AG10803 (cell line): ENCODE measurements at places on chromosomes 1 and 21.

- DNase-seq = peak; percentile 50
Measured at GRCh38 chr1:8259498-8260290, 58.2 kb upstream of the SLC45A1 start.

- no peak for DNase-seq
Measured at GRCh38 chr1:30684881-30685795, 38.2 kb downstream of the MATN1 start.

DNA sequence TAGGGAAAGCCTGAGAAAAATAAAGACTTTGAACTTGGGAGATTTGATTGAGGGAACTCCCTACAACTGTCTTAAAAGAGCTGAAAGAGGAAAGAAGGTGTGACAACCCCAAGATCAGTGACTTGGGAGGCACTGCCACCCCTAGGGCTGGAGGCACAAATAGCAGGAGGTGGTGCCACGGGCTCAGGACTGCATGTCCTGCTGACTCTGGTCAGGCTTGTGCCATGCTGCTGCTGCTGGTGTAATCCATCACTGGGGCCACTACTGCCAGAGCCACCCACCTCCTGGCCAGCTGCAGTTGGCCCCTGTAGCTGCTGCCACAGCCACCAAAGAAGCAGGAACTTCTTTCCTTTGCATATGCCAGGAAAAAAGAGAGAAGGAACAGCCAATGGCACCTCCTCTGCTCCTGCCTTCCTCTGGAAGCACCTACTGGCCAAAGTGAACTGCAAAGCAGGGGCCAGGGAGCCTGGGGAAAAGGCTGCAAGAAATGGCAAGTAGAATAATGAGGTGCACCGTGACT is 730.3 kb downstream of the PTPRU start:
- no peak for DNase-seq

GRCh38 chr1:59497616-59498015 is 200.7 kb downstream of the FGGY start:
- no peak for DNase-seq

GRCh38 chr1:15433471-15433870 is 4.8 kb upstream of the CTRC start:
- no peak for DNase-seq

GRCh38 chr21:32955311-32956060 is 70.2 kb upstream of the OLIG2 start:
- DNase-seq = no peak

DNA sequence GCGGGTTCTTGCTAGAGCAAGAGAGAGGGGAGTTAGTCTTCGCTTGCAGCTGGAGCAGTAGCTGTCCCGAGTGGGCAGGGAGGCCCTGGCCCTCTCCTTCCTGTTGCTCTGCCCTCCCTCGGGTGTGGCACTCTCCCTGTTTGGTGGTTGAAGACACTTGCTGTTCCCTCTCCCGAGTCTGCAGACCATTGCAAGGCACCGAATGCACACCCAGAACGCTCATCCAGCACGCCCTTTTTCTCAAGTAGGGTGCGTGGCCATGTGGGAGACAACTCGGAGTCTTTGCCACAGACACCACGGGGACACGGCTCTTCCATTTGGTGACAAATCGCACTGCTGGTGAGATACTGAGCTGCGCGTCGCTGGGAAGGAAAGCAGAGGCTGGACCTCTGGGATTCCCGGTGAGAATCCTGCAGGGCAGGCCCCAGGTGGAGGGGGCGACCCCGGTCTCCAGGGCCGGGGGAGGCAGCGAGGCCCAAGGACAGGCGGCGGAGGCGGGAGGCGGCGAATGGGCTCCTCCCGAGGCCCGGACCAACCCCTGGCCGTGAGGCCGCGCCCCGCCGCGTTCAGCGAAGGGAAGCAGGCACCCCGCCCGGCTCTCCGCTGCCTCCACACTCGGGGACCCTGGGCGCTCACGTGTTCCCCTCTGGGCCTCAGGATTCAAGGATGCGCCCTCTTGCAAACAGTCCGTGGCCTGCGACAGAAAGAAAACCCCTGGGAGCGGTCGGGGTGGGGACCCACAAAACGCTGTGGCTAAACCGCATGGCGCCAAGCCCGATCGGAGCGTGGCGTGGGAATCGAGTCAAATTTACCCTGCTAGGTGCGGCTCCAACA is 10.4 kb upstream of the TMEM200B start:
- no peak for DNase-seq

DNA sequence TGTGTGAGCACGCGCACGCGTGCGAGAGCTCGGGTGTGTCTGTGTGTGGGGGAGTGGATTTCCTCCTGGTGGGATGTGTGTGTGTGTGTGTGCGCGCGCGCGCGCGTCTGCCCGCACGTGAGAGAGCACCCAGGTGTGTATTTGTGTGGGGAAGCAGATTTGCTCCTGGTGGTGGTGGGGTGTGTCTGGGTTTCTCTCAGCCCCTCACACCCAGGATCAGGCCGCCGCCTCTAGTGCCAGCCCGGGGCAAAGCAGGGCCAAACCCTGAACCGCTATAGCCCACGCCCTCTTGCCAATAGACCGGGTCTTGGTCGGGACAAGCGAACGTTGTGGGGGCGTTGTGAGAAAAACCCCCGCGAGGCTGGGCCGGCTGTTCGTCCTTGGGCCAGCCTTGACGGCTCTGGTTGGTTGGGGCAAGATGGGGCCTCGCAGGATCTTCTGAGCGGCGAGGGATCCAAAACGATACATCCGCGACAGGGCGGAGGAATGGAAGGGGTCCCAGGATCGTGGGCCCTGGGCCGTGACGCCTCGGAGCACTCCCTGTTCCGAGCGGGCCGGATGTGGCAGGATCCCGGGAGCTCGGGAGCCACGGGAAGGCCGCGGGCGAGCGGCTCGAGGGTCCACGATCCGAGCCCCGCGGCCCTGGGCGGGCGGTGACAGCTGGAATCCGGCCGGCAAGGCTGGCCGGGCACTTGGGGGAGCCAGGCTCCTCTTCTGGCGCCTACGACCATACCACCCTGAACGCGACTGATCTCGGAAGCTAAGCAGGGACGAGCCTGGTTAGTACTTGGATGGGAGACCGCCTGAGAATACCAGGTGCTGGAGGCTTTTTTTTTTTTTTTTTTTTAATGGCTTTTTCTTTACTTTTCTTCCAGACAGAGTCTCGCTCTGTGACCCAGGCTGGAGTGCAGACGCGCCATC is 68.2 kb downstream of the RNF187 start:
- no peak for DNase-seq

- no peak for DNase-seq
Measured at GRCh38 chr1:234627009-234627950, 17.3 kb upstream of the IRF2BP2 start.

- no peak for DNase-seq
Measured at GRCh38 chr1:12339396-12339795, 109.6 kb downstream of the VPS13D start.

- DNase-seq = peak; percentile 25
Measured at GRCh38 chr1:6350416-6351088, 43.0 kb downstream of the ACOT7 start.

DNA sequence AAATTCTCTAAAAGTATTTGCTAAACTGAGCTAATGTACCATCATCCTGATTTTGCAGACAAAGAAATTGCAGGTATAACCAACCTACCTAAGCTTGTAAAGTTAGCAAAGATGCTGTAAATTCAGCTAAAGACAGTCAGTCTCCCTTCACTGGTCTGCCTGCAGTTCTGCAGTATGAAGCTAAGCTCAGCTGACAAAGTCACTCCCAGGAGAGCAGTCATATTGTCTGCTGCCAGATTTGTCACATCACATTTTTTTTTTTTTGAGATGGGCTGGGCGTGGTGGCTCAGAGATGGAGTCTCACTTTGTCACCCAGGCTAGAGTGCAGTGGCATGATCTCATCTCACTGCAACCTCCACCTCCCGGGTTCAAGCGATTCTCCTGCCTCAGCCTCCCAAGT is 8.9 kb upstream of the CMPK1 start:
- DNase-seq = no peak

- no peak for DNase-seq
Measured at GRCh38 chr1:12372761-12373160, 142.9 kb downstream of the VPS13D start.

DNA sequence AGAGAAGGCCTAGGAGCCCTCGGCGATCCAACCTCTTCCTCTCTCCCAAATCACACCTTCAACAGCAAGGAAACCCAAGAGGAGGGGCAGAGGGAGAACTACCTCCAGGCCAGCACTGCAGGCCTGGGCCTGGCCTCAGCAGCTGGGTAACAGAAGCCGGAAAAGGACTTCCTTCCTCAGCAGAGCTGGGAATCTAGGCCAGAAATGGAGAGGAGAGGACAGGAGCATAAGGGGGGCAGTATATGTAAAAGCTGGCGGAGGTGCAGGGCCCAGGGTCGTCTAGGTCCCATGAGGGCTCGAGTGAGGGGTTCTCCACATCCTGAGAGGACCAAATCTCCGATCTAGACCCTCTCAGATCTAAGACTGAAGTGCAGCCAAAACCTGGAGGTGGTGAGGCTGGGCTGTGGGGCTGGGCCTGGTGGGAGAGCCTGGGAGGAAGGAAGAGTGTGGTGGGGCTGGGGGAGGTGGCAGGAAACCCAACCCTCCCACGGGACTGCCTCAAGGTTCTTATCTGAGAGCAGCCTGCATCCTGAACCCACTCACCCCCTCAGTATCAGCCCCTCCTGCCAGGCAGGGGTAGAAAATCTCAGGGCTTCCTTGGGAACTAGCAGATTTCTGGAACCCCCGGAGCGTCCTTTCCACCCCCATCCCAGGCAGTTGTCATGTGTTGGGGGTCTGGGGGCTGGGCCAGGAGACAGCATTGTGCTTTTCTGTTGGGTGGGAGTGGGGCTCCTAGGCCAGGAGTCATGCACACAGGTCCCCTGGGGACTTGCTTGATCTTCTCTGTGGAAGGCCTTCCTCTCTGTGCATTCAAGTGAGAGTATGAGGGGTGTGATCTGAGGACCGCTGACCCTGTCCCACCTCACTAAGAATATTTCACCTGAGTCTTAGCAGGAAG is 33.0 kb downstream of the PIK3C2B start:
- DNase-seq = no peak

- peak; percentile 38 for DNase-seq
Measured at GRCh38 chr1:192809307-192810252, 741 bp downstream of the RGS2 start.

GRCh38 chr1:213050745-213051126 is 305 bp upstream of the RPS6KC1 start:
- no peak for DNase-seq

GRCh38 chr1:25874635-25875153 is 814 bp downstream of the PAQR7 start:
- no peak for DNase-seq

DNA sequence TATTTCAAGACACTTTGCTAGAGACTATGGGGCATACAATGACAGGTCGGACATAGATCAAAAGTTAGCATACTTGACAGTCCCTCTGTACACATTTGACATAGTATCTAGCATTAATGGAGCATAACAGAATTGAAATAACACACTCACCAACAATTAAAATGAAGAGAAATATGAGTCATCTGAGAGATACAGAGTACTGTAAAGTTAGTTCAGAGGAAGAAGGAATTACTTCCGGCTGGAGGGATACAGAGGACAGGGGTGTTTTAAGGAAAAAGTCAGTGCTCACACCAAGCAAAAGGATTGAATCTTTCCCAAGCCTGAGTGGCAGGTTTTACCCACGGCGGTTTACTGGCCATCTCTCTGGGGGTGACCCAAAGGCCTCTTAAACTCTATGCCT is 2.4 kb downstream of the ZMYND12 start:
- DNase-seq = no peak

DNA sequence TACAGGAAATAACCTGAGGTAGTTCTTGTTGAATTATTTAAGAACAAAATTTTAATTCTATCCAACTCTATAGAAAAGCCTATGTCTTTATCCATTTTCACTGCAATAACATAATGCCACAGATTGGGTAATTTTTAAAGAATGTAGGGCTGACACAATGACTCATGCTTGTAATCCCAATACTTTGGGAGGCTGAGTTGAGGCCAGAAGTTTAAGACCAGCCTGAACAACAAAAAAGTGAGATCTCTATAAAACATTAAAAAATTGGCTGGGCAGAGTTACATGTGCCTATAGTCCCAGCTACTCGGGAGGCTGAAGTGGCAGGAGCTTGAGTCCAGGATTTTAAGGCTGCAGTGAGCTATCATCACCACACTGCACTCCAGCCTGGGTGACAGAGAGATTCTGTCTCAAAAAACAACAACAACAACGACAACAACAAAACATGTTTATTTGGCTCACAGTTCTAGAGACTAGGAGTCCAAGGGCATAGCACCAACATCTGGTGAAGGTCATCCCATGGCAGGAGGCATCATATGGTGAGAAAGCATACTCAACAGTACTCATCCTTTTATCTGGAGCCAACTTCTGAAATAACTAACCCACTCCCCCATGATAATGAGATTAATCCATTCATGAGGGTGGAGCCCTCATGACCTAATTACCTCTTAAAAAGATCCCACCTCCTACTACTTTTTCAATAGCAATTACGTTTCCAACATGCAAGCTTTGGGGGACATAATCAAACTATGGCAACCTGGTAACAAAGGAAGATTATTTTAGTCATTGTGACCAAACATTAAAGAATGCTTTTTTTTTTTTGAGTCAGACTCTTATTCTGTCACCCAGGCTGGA is 59.6 kb downstream of the ABL2 start:
- DNase-seq = peak; percentile 88
